Adipocyte (in vitro differentiated cells): ENCODE measurements at places on chromosomes 13 and 19.

- DNase-seq, result no peak
These were observed 665 bp downstream of the ZNF497 start for GRCh38 chr19:58361900-58362271.

GRCh38 chr13:103145442-103145841, 79.2 kb upstream of the SLC10A2 start:
- no peak for DNase-seq

DNA sequence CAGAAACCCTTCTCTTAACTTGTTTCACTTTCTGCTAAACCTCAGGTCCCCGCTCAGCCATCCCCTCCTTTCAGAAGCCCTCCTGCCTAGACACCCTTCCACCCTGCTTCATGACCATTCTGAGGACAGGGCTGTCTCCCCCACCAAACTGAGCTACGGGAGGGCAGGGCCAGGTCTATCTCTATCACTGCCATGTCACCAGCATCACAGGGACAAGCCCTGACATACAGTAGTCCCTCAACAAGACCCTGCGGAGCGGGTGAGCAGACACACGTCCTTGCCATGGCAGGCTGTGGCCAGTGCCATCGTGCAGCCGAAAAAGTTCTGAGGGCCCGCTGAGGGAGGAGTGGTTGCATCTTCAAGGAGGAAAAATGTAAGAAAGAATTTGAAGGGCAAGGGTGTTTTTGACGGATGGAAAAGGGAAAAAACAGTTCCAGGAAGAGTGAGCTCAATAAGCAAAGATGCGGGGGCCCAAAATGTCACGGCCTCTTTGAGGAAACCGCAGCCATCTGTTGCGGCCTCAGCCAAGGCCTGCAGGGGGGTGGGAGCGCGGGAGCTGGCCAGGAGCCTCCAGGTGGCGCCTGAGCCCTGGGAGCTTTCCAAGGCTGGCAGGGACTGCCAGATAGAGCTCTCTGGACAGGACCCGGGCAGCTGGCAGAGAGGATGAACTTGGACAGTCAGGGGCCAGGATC, 8.1 kb downstream of the PTGIR start:
- DNase-seq, result peak; percentile 68

GRCh38 chr13:109781384-109782065, 4.9 kb downstream of the IRS2 start:
- peak; percentile 52 for DNase-seq

- no peak for DNase-seq
These were observed 62.9 kb upstream of the URI1 start for GRCh38 chr19:29878973-29879654.

- peak; percentile 87 for DNase-seq
These were observed at the start of gene MTRF1 for GRCh38 chr13:41263261-41263971. Gene MTRF1 (minus strand): TSS chr13:41263576. CDS start chr13:41260907, 2,669 bp downstream.

GRCh38 chr13:43325636-43326035, 302.2 kb downstream of the DNAJC15 start:
- no peak for DNase-seq

DNA sequence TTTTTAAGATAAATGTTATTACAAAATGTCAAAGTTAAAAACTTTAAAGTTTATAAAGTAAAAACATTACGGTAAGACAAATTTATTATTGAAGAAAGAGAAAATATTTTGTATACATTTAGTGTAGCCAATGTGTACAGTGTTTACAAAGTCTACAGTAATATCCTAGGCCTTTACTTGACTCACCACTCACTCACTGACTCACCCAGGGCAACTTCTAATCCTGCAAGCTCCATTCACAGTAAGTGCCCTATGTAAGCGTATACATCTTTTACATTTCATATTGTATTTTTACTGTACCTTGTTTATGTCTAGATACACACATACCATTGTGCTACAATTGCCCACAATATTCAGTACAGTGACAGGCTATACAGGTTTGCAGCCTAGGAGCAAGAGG, 448.2 kb downstream of the KCTD12 start:
- DNase-seq, result peak; percentile 29

DNA sequence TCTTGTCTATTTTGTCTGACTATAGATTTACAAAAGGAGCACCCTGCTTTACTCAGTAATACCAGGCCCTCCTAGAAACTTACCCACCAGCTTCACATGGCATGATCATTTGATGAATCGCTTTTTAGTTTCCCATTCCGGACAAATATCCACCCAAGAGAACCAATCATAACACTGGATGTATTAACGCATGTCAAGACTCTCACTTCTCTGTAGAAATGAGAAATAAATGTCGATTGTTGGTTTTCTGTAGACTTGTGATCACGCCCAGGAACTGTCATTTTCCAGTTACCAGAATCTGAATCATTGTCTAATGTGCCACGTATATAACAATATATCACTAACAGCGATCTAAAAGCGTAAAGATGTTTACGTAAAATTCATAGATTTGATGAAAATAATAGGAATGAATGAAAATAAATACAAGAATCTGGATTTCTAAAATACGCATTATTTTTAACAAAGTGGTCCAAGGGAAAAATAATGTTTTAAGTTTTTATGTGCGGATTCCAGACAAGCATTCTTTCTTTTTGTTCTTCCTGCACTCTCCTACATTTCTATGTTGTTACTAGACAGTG, 14.0 kb downstream of the CDX2 start:
- DNase-seq, result no peak

DNA sequence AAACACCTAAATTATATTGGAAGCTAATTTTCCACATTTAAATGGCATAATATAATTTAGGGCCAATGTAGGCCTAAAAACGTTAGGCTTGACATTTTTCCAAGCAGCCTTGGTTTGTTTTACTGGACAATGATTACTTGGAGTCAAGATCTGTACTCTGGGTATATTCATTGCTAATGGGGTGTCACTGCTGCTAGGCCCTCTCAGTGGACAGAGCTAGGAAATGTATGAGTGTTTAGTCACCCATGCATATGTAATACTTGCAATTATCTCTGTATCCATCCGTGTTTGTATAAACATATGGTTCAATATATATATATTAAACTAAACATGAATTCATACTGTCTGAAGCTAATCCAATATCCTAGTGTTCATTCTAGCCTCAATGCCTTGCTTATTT, 598.1 kb downstream of the DCT start:
- no peak for DNase-seq

DNA sequence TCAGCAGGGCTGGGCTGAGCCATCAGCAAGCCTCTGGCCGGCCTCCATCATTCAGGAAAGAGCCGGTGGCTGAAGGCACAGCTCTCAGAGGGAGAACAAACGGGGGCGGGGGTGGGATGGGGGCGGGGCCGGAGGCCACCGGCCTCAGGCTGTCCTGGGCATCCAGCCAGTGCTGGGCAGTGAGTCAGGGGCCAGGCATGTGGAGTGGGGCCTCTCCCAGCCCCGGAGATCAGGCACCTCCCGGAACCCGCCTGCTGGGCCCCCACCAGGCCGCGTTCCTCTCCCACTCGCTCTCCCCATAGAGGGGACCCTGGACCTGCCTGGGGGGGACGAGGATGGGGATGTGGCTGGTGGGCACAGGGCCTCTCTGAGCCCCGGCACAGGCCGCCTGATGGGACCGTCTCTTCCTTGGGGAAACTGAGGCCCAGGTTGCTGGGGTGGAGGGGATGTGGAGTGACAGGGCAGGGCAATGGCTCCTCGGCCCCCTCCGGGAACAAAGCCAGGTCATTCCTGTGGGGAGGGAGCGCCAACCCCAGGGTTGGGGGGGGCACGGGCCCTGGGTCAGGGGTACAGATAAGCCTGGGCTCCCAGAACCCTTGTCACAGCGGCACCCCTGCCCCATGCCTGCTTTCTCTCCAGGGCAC, 12.9 kb downstream of the SPC24 start:
- peak; percentile 96 for DNase-seq

GRCh38 chr19:16673231-16673630, 12.3 kb downstream of the TMEM38A start:
- no peak for DNase-seq

- no peak for DNase-seq
These were observed 40.4 kb downstream of the MLLT1 start for GRCh38 chr19:6239401-6239844.

GRCh38 chr19:51422053-51422448, 4.6 kb upstream of the SIGLEC10 start:
- DNase-seq, result peak; percentile 75

GRCh38 chr19:16970821-16971220, 55.8 kb downstream of the CPAMD8 start:
- no peak for DNase-seq

- DNase-seq, result no peak
These were observed 6.8 kb downstream of the ATP8A2 start for GRCh38 chr13:25378528-25378927.

GRCh38 chr19:2199215-2199614, 35.5 kb downstream of the DOT1L start:
- DNase-seq, result no peak

DNA sequence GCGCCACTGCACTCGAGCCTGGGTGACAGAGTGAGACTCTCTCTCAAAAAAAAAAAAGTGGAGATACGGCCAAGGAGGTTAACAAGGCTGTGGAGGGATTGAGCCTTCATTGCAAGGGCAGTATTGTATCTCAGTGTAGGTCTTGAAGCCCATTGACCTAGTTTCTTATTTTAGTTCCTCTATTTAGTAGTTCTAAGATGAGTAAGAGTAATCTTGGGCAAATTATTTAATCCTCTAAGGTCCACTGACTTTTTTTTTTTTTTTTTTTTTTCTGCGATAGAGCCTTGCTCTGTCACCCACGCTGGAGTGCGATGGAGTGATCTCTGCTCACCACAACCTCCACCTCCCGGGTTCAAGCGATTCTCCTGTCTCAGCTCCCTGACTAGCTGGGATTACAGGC, 14.3 kb upstream of the ILF3 start:
- DNase-seq, result no peak

- DNase-seq, result peak; percentile 20
These were observed 14.4 kb downstream of the TJP3 start for GRCh38 chr19:3722443-3723109.

DNA sequence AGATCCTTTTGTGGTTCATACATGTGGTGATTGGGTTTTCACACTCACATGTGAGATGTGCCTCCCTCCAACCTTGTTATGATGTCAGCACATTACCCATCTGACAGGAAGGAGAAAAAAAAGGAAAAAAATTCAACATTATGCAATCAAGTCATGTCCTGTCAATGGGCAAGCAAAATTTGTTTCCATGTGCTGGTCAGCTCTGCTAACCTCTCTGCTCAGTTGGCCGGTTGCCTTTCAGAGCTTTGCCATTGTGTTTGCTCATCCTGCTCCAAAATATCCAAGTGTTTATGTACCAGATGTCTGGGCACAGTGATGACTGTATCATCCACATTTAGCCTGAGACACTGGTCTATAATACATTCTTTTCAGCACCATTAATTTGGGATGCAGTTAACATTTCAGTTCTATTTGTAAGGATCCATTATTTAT, 27.0 kb upstream of the METTL21C start:
- DNase-seq, result no peak

DNA sequence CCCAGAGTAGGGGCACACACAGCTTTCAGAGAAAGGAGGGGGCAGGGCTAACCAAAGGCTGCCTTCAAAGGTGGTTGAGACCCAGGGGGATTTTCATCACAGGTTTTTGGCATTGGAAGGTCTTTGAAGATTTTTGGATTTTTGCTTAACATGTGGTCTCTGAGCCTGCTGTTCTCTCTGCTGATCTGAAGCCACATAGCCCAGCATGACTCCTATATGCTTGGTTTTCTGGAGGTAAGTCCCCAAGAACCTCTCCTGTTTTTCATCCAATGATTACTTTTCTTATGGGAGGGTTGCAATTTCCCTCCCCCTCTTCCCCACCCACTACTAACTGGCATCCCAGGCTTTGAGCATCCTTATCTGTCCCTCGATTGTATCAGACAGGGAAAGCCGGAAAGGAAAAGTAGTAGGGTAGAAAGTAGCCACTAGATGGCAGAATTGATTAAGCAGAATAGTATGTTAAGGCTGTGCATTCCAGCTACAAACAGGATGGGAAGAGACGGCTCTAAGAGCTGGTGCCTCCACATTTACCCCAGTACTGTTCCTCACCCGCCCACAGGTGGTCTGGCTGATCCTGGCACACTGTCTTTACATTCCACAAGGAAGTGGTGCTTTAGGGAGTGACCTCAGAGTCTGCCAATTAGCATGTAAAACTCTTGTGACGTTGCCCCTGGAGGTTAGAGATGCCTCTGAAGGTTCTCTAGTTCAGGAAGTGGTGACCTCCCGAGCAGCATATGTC, 218.9 kb upstream of the EDNRB start:
- peak; percentile 91 for DNase-seq

DNA sequence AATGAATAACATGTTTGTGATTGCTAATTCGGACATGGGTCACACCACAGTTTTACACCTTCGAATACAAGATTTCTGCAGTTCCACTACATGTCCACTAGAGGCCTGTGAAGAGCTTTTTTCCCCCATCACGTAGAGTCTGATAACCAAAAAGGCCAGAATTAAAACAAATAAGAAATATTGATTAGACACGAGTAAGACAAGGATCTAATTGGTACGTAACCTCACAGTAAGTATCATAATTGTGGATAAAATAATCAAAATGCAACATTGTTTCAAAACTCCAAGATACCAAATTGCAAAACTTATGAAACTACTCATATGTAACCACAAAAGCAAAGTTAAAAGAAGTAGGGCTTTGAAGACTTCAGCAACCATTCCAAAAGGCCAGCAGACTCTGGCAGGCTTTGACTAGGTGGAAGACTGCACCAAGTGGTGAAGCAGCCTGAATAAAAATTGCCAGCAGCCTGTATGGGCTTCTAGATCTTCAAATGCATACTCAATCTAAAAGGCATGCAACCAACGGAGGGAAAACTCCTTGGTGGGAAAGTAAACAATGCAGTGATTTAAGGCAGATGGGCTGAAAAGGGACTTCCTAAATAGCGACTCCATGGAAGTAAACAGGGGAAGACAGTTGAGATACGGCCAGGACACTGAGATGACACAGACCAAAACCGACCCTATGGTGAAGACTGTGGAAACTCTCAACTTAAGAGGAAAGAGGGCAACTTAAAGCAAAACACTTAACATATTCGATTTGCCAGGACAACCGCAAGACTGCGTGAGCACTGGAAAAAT, 56.7 kb downstream of the STARD13 start:
- peak; percentile 82 for DNase-seq

DNA sequence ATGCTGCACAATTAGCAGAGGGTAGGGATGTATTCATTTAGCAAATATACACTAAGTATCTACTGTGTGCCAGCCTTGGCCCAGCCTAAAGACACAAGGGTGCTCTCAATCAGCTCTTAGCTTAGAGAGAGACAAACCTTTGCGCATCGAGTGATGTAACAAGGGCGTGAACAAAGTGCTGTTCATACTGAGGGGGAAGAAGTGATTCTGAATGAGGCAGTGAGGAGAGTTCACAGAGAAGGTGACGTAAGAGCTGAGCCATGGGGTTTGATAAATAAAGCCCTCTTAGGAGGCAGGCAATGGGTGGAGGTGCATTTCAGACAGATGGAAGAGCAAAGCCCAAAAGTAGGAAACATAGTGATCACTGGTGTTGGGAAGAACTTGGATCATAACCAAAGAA, 68.5 kb downstream of the FLT1 start:
- no peak for DNase-seq
